ENCODE measurements at places on chromosomes 4 and X.
A peak's percentile ranks its signal among the peaks of the same experiment; 100 is the strongest.

DNA sequence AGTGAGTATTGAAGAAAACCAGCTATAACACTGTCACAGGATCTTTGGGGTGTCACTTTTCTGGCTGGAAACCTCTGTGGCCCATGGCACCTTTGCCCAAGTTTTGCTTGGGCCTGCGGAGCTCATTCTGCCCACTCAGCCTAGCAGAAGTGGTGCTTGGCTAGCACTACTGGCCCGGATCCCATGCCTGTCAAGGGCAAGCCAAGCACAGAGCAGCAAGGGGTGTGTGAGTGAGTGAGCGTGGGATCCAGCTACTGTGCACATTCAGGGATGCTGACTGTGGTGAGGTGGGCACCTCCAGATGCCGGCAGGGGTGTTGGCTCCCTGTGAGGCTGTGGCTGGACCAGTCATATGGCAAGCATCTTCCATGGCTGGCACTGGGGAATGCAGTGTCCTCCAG is 55.4 kb upstream of the RASGEF1B start:
- DNase-seq = no peak

DNA sequence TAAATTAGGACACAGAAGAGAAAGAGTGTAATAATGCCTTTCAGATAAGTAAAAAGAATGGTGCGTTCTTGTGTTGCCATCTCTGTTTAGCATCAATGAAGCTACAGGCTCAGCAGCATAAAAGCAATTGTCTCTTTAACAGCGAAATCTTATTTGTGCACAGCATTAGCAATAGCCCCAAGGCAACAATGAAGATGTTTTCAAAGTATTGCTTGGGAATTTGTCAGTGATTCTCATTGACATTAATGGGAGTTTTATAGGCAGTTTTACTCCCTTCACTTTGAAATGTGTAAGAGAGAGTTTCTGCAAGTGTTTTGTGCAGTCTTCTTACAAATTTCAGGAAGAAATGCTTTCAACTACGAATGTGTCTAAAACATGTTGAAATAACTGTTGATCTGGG is 633.0 kb downstream of the TLL1 start:
- DNase-seq = no peak

- no peak for DNase-seq
Observed at GRCh38 chr4:158841540-158841939, 72.7 kb downstream of the FNIP2 start.

DNA sequence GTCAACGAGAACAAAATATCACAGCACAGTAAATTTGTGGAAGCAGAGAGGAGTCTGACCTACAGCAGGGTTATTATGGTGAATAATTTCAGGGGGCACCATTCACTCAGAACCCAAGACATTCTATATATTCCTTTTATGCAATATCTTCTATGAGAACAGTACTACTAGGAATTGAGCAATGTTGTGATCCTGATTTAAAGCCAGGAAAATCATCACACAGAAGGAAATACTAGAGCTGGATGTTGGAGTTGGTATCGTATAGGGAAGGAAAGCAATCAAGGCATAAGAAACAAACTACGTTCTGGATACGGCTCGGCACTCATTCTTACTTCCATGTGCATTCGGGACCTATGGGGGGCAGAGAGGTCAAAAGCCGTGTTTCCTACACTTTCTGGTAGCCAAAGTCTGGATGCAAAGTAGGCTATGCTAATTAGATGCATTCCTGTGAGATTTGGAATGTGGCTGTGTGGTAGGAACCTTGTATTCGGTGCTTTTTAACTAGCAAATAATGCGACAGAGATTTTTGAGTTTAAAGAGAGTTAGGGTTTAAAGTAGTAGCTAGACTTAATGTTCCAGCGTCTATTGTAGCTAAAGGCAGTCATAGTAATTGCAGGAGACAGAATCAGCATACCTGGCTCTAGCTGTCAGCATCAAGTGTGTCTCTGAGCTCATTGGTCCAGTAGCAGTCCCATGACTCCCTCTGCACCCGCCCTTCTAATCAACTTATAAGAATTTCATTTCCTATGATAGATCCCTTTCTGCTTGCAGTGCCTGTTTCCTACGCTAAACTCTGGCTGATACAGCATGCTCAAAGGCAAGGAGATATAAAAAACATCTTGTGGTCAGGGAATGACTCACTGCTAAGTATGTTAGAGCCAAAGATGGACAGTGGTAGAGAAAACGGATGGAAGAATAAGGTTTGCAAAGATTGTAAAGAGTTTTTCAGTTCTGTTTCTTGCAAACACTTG is 43.3 kb upstream of the PDGFC start:
- DNase-seq = no peak

DNA sequence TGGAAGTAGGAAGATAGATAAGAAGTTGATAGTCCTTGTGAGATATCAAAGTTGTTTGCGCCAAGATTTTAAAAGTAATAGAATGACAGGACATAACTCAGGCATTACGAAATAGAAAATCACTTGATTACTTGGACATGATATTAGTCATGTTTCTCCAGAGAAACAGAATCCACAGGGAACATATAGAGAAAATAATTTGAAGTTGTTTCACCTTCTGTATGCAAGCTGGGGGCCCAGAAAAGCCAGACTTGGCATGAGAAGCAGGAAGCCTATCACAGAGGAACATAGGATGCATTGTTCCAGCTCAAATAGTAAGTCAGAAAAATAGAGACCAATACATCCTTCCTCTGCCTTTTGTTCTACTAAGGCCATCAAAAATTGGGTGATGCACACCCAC is 715.9 kb downstream of the TECRL start:
- DNase-seq = no peak

- peak; percentile 44 for DNase-seq
Observed at GRCh38 chr4:101346351-101347266, 717 bp downstream of the PPP3CA start.

- no peak for DNase-seq
Observed at GRCh38 chr4:76199664-76200211, 13.9 kb downstream of the SCARB2 start.

DNA sequence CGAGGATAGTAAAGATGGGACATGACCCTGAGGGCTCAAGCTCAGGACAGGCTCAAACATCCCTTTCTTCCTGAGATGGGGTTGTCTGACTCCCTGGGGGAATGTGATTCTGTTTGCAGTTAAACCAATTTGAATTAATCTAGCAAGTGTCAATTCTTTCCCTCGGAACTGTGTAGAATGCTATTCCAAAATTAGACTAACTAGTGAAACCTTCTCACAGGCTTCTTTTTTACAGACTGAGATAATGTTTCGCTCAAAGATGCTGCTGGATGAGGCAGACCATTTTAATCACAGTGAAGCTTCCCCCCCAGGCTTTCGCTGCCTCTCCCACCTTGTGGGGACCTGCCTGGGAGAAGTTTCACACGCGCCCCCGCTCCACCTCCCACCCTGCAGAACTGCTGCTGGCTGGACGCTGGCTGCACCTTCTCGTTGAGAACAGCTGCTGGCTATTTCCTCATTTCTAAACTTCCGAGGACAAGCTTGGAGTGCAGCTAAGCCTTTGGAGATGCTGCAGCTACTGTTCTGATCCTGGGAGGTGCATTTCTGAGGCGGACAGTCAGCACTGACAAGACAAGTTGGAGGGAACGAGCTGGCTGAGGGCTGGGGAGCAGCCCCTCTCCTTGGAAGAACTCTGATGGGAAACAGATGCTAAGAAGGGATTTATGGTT is 297.8 kb downstream of the RAPGEF2 start:
- DNase-seq = no peak

DNA sequence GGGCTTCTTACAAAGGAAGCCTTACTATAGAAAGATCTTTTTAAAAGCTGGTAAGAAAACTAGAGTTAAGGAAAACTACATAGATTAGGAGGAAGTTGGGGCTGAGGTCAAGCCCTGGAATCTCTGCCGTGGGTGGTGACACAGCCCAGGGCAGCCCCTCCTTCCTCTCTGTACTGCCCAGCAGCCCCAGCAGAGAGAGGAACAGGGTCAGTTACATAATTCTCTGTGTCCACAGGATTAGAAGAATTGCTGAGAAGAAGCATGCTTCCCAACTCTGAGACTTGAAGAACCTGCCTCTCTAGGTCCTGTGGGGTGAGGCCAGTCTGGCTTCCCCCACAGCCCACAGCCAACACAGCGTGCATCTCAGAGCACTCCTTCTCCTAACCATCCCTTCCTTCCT is 9.2 kb upstream of the ABLIM2 start:
- DNase-seq = no peak

GRCh38 chr4:128006592-128006991 is 41.4 kb downstream of the ABHD18 start:
- no peak for DNase-seq
